ENCODE measurements at places on chromosomes 11 and 22.

DNA sequence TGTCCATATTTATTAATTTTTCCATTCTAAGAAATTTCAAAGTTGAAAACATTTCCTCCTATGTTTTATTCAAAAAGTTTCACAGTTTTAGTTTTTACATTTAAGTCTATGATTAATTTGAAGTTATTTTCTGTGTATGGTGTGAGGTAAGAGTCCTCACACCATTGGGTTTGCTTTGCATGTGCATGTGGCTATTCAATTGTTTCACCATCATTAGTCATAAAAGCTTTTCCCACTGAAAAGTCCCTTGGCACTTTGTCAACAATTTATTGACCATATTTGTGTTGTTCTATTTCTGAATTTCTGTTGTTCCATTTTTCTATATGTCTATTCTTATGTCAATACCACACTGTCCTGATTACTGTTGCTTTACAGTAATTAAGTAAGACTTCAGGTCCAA, 186.5 kb downstream of the KIF18A start:
- no peak for DNase-seq

DNA sequence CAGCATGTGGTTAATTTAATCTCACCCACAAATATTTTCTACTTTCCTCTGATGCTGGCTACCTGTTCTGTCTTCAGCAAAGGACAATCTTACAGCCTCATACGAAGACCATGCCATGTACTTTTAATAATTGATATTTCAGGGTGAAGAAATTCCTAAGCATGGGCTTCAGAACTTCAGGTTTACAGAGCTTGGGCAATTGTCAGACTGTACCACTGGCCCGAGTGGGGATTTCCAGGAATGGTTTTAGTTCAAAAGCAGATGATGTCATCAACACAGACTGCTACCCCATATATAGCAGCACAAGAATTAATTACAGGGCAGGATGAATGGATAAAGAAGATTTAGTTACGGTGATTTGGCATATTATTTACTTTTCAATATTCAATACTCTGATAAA, 171.8 kb downstream of the ETS1 start:
- DNase-seq = no peak

- no peak for DNase-seq
Observed at GRCh38 chr11:10400856-10401255, 54.2 kb upstream of the AMPD3 start.

DNA sequence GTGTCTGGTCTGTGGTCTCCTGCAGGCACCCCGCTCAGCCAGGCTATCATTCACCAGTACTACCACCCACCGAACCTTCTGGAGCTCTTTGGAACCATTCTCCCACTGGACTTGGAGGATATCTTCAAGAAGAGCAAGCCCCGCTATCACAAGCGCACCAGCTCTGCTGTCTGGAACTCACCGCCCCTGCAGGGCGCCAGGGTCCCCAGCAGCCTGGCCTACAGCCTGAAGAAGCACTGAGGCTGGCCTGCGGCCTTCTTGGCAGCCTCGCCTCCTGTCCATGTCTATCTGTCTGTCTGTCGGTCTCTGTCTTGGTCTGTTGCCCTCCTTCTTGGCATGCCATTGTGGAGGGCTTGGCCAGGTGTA, 27.9 kb downstream of the INCENP start:
- no peak for DNase-seq

DNA sequence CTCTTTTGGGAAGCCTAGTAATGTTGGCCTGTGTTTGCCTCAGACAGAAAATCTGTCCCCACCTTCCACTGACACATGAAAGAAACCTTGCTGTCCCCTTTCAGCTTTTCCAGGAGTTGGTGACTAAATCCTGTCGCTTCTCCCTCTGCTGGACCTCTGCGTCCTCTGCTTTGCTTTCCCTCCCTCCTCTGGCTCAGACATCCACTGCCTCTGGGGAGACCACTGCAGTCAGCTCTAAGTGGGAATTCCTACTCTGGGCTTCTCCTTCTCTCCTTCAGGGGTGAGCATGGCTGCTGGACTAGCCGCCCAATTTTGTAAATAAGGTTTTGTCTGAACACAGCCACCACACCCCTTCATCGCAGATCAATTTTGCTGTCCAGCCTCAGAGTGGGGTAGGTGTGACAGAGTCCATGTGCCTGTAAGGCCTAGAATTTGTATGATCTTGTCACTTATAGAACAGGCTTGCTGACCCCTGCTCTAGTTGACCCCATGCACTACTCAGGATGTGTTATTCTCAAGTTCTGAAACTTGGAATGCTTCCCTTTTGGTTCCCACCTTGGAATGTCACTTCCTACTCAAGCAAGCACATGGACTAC, 23.0 kb downstream of the LRRC74B start:
- no peak for DNase-seq

GRCh38 chr22:30240541-30241417, 5.8 kb downstream of the LIF start:
- DNase-seq = no peak

DNA sequence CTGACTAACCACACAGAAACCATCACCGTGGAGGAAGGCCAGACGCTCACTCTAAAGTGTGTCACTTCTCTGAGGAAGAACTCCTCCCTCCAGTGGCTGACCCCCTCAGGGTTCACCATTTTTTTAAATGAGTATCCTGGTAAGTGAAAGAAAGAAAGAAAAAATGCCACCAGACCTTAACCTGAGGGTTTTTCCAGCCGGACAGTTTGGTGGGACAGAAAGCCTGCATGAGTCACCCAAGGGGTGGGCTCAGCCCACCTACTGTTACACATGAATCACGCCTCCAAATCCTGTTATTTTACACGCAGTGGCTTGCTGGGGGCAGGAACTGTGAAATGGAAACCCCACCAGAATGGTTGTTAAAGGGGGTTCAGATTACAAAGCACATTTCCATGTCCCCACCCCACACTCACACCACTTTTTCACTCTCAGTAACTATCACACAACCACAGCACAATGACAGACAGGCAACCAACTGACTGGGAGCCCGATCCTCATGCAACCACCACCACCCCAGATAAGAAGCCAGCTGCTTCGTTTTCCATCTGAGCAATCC, 11.9 kb downstream of the CRTAM start:
- DNase-seq = no peak

- DNase-seq = no peak
Observed at GRCh38 chr11:117442869-117443239, 115.2 kb downstream of the CEP164 start.

GRCh38 chr11:21554284-21554683, 638.6 kb upstream of the ANO5 start:
- DNase-seq = no peak

- DNase-seq = no peak
Observed at GRCh38 chr22:36885474-36885873, 24.7 kb downstream of the NCF4 start.

DNA sequence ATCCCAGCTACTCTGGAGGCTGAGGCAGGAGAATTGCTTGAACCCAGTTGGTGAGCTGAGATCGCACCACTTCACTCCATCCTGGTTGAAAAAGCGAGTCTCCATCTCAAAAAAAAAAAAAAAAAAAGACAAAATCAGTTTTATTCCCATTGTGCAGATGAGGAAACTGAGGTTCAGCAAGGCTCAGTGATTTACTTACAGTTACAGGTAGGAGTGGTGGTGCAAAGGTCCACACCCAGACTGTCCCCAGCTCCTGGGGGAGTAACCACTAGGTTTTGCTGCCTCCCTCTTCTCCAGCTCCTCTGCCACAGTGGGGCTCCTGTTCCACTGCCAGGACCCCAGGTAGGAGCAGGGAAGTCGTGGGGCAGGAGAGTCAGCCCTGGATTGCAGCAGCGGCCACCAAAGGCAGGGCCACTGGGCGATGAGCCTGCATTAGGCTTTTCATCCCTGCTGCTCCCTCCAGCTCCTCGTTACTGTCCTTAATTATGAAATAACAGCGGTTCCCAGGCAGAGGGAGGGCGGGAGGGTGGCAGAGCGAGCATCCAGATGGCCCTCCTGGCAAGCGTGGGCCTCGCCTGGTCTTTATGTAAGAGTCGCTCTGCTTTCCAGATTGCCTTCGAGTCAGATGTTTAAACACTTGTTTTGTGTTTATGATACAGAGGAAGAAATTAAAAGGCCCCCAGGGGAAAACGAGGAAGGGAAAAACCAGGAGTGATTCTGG, 15.5 kb upstream of the RASD2 start:
- no peak for DNase-seq

DNA sequence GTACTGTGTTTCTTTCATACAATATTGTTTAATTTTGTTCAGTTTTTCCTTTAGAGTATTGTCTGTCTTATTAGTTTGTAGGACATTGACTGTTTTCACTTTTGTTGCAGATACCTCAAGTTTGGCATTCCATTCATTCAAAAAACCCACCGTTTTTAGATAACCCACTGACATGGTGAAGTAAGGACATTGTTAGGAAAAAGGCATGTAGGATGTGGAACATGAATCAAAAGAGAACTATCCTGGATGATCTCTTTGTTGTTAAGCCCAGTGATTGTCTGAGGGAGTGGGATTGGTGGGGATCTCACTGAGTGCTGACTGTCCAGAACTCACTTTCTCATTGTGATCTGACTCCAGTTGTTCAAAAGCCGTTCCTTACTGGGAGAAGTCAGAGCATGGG, 119.3 kb downstream of the TEAD1 start:
- no peak for DNase-seq

- DNase-seq = no peak
Observed at GRCh38 chr22:22858559-22858937, 29.1 kb upstream of the IGLL5 start.

GRCh38 chr11:125401746-125402145, 94.3 kb downstream of the FEZ1 start:
- DNase-seq = no peak

DNA sequence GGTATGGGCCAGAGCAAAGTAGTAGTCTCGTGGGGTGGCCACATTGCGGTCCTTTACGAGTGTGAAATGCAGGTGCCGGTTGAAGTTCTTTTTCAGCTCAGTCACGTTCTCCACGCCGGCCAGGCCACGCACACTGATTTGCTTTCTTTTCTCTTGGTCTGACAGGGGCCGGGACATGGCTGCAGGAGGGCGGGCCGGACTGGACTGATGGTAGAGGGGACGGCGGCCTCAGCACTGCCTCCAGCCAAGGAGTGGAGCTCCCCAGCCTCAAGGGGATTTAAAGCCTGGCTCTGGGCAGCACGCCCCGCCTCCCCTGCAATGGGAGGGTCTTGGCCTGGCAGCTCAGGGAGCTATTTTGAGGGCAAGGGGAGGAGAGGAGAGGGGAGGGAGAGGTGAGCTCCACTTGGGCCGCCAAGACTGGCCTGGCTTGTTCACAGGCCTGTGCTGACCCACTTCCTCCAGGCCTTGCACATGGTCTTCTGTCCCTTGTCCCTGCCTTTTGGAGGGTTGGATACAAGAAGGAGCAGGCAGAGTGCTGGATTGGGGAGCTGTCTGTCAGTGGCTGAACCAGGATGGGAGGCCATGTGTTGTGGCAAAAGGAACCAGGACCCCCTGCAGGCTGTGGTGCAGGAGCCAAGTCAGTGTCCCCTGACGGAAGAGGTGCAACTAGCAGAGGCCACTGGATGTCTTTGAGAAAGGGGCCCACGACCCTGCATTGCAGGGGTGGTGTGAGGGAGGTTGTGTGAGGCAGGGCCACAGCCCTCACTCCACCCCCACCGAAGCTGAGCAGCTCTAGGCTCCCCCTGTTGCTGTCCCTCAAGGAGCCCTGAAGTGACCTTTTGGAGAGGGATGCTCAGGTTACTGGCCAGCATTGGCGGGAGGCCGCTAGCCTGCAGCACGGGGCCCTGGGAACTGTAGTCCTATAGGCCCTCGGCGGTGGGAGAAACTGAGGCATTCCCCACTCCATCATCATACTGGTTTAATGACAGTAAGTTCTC, at the start of gene PYGM:
Gene PYGM, minus strand, starts transcription at position 253 of the 998 bp plus-strand sequence. Its CDS starts 76 bp downstream, at position 177.
- DNase-seq = no peak

DNA sequence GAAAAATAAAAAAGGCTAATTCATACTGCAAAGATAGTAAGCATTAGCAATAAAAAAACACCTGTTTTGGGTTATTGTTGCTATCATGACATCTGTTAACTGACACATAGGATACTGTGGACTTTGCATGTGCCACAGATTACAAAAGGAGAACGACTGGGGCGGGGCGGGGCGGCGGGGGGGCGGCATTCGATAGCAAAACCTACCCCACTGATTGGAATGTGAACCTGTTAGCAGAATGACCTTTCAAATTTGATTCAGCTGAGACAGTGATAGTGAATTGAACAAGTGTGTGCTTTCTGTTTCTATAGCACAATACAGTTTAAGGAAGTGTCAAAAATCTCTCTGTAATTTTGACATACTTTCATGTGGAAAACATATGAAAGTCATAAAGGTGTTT, 14.9 kb downstream of the MMP20 start:
- no peak for DNase-seq

GRCh38 chr11:109752212-109752825, 330.3 kb downstream of the C11orf87 start:
- DNase-seq = no peak

DNA sequence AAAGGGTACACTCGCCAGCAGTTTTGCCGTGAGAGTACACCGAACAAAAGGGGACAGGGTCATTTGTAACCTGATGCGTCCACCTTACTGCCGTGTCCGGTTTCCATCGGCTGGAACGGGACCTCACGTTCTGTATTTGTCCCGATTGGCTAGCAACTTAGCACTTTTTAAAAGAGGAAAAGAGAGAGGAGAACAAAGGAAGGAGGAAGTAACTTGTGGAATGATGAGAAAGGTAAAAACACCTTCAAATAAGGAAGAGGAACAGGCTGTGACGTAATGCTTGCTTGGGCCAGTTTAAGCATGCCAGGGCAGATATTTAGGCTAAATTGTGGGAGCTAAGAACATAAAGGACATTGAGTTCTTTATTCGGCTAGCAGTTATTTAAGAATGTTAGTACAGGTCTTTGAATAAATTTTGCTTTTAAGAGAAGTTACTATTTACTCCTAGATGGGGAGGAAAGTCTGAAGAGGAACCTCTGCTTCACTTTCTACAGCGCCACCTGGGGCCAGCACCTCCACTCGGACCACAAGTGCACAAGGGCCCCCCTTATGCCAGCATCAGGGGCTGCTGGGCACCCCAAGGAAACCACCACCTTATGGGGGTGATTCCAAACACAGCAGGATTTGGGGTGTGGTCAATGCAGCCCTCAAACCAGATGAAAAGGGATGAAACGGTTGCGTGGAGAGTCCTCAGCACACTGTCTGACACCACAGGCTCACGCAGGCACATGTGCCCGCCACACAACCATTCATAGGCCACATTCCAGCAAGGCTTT, 5.8 kb downstream of the ARSA start:
- DNase-seq = no peak

GRCh38 chr11:70587075-70587389, 188.7 kb downstream of the CTTN start:
- no peak for DNase-seq

GRCh38 chr11:18264035-18264434, 2.0 kb upstream of the SAA1 start:
- DNase-seq = no peak

- DNase-seq = no peak
Observed at GRCh38 chr11:14336507-14337503, 22.2 kb downstream of the RRAS2 start.

DNA sequence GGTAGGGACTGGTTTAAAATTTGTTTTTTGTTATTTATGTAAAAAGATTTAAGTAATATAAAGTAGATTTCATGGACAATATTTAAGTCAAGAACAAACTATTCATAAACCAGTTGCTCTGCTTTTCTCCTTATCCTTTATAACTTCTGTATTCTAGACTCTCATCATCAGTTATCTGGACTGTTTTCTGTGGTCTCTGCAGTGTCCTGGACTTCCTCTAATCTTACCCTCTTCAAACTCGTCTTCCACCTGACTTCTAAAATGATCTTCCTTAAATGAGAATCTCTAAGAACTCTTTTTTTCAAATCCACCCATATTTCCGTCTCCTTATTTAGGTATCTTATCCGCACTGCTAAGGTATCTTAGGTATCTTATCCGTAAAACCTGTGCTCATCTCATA, 8.1 kb downstream of the RRM1 start:
- DNase-seq = no peak

GRCh38 chr11:45332276-45332934, 46.3 kb upstream of the SYT13 start:
- no peak for DNase-seq

Measured in NCI-H510A (cell line).